ENCODE measurements at places on chromosomes 5 and 9.
A peak's percentile ranks its signal among the peaks of the same experiment; 100 is the strongest.

DNA sequence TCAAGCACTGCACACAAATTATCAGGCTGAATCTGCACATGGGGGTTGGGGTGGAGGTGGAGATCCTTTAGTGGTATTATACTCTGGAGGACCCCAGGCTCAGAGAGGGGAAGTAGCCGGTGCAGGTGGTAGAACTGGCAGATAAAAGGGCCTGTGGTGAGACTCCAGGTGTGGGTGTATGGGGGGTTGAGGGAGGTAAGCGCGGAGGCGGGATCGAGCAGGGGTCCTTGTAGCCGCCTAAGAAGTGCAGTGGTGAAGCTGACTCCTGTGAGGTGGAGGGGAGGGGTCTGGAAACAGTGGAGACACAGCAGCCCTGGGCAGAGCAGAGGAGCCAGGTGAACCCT lies 841 bp downstream of the ACSL6 start:
- DNase-seq, result no peak

- DNase-seq, result no peak
Measured at GRCh38 chr9:74663439-74663838, 166.3 kb downstream of the RORB start.

GRCh38 chr9:133769511-133770075 lies 31.4 kb upstream of the SARDH start:
- no peak for DNase-seq

GRCh38 chr9:87479801-87480201 lies 17.9 kb upstream of the DAPK1 start:
- DNase-seq, result no peak

- DNase-seq, result no peak
Measured at GRCh38 chr5:59182760-59183159, 599.9 kb downstream of the RAB3C start.

DNA sequence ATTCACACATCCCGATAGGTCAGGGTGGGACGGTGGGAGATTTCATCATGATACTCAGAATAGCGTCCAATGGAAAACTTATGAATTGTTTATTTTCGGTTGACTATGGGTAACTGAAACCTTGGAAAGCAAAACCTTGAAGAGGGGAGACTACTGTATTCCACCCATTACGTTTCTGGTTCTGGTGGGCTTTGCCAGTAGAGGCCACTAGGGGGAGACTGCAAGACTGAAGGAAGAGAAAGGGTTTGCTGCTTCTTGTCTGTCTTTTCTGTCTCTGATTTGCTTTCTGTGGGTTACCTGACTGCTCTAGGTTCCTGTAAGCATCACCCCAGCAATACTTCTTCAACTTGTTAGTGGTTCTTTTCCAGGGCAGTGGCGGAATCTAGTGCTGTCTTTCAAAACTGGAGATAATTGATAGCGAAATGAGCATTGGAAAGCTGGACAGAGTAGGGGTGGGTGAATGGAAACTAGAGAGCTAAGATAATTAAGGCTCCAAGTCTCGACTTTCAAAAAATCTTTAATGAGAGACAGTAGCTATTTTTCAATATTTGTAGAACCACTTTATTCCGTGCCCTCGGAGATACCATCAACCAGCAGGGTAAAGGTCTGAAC lies 27.0 kb downstream of the GRIN3A start:
- DNase-seq, result no peak

- no peak for DNase-seq
Measured at GRCh38 chr5:90888511-90889324, 330.1 kb downstream of the ADGRV1 start.

GRCh38 chr5:54580997-54581811 lies 63.6 kb downstream of the SNX18 start:
- DNase-seq, result no peak

DNA sequence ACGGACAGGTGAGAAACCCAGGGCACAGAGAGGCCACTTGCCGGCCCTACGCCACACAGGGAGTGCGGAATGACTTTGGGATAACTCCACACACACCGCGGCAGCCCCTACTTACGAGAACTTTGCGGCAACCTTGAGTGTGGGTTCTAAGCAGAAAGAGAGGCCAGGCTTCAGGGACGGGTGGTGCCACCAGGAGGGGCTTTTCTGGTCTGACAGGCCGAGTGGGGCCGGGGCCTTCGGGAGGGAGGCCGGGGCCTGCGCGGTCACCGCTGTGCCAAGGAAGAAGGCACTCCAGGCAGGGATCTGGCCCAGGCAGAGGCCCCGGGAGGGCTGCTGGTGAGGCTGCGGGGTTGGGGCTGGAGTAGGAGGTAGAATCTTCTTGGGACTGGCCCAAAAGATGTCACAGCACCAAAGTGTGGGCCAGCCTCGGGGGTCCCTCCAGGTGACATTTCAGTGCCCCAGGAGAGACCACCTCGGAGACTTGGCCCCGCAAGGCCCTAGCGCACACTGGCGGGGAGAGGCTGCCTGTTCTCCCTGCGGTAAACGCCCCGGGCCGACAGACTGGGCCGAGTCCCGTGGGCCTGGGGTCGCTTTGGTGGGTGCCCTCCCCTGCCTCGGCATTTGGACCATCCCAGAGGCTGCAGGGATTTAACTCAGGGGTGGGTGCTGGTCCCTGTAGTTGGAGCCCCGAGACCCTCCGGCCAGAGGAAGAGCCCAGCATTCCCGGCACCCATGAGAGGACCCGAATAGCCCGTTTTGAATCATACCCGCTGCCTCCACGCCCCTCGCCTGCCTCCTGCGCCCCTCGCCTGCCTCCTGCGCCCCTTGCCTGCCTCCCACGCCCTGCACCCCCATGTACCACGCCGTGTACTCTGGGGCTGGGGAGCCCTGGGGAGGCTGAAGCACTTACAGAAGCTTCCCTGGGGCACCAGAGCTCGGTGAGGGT lies 9.0 kb upstream of the RNU6ATAC start:
- no peak for DNase-seq

DNA sequence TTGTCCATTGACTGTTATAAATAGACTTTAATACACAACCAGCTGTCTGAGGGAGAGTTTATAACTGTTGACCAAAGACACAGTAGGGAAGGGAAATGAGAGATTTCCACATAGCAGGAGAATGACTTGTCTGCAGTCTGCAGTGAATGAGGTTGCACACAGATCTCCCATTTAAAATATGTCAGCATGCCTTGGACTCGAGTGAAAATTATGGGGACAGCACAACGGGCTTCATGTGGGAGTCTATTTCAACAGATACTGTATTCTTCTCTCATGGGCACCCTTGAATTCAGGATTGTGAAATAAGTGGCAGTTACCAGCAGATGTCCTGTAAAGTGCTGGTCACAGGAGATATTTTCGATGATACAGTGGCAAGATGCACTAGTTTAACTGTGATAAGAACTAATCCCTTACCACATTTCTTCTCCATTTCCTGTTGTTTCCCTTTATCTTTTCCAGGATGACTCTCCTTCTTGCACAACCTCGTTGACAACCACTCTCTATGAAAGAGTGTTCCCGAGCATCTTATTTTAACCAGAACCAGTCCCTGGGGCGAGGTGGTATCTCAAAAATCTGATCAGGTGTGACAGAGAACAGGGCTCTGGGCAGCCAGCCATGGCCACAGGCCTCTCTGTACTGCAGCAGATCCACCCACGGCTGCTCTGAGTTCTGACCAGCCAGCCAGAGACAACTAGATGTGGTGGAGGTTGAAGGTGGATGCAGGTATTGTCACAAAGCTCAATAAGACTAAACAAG lies 51.5 kb upstream of the MAP3K1 start:
- DNase-seq, result no peak

DNA sequence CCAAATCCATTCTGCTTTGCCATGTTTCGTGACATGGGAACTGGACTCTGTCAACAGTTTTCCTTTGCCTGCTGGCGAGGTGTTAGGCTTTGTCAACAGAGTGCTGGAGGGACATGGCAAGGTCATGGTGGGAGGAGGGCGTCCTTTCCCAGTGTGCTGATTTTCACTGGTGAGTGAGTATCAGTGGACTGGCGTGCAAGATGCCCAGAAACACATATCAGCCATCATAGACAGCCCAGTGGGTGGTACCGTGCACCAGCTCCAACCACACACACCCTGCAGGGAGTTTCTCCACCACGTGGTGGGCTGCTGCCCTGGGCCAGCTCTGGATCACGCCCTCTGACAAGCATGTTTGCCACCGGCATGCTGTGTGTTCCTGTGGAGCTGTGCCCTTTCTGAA lies 50.0 kb upstream of the ABL1 start:
- DNase-seq, result no peak

- DNase-seq, result no peak
Measured at GRCh38 chr5:61625681-61626621, 293.9 kb downstream of the ZSWIM6 start.

GRCh38 chr9:6459718-6460117 lies 46.7 kb downstream of the UHRF2 start:
- DNase-seq, result no peak

DNA sequence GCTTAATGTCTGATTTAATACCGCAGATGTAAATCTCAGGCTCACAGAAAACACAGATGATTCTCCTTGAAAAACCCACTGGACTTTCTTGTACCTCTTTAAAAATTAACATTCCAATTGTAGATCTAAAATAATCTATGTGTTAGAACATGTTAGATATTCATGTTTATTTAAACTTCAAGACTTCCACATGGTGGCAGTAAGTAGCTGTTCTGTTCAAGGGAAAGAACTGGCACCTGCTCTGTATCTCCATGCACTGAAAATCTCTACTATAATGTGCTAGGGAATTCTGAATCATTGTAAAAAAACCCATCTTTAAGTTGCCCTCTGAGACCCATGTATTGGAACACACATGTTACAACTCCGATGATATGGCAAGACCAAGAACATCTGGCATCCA lies 366.9 kb downstream of the DMRTA1 start:
- no peak for DNase-seq

DNA sequence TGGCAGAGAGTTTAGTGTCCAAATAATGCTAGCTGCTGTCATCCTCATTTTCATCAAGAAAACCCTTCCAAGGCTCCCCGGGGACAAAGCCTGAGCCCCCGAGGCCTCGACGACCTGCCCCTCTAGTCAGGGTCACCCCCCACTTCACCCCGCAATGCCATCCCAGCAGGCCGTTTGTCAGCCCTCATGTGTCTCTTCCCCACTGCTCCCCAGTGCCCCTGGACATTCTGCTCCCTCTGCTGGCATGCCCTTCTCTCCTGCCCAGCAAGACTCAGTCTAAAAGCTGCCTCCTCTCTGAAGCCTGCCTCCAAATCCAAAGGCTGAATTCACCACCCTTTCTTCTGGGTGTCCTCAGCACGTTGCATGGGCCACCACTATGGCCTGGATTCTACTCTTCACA lies 59.3 kb downstream of the PAX5 start:
- DNase-seq, result no peak

DNA sequence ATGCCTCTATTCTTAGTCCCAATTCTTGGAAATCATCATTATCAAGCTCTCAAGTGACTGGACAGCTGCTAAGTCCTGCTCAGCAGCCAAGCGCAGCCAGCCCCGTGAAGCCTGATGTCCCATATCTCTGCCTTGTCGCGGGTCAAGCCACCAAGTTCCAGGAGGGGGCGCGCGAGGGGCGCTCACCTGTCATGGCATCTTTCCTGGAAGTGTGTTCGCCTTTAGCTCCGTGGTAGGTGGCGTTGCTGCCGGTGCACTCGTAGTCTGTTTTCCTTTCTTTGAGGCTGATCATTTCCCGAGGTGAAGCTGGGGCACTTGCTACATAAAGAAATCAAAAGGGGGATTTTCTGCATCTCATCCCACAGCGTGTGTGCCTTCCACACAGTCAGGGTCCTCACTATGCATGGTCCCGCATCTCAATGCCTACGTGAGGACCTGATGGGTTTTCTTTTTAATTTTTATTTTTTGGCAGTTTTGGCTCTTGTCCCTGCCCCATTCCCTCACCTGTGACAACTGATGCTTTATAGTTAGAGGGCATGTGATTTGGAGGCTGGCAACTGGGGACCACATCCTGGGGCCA lies 227.0 kb upstream of the DAP start:
- DNase-seq, result no peak

DNA sequence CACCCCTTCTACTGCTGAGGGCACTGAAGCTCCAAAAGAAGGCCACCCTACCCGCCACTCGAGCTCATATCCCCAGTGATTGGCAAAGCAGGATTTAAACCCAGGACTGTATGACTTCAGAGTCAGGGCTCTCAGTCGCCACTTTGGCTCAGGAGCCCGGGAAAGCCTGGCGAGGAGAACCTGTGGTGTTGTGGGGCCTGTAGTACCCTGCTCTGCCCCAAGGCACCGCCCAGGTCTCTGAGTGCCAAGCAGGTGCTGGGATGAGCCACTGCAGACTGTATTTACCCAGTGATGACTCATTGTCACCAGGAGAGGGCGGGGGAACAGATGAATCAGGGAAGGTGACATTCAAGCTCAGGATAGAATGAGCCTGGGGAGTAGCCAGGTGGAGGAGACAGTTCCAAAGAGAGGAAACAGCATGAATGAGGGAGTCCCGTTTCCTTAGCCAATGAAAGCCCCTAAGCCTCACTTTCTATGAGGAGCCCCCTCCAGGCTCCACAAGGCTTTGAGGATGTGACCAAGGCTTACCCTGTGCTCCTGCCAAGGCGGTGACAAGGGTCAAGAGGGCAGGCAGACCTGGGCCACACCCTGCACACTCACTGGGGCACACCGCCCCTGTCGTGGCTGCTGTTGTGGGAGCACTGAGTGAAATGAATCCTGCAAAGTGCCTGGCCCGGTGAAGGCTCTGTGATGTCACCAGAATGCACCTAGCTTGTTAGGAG lies 17.8 kb upstream of the DPM2 start:
- peak; percentile 61 for DNase-seq

GRCh38 chr9:32644698-32645097 lies 9.2 kb upstream of the TAF1L start:
- no peak for DNase-seq

Data from stimulated activated CD4-positive, alpha-beta T cell treated with anti-CD3 and anti-CD28 coated beads, TNF-alpha, amount 100 ng/mL, for 1 hour (primary cell).